Stimulated activated CD4-positive, alpha-beta T cell treated with anti-CD3 and anti-CD28 coated beads, Interleukin-1b, Interleukin-23, amount 100 ng/mL, for 24 hours (primary cell): ENCODE measurements at places on chromosomes 13 and 19.

DNA sequence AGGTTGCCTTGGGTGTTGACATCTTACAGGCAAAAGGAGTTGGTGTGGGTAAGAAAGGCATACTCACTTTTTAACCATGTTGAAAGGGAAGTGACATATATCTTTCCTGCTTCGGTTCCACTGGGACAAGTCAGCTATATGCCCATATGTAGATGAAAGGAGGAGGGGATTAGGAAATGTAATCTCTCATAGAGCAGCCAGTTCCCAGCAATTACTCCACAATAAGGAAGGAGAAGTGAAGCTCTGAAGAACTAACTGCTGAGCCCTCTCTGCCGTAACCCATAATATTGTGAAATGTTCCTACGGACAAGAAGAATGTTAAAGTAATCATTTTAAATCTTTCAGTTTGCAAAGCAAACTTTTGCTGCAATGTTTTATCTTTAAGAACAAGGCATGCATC is 82.2 kb downstream of the EDNRB start:
- DNase-seq, result no peak

DNA sequence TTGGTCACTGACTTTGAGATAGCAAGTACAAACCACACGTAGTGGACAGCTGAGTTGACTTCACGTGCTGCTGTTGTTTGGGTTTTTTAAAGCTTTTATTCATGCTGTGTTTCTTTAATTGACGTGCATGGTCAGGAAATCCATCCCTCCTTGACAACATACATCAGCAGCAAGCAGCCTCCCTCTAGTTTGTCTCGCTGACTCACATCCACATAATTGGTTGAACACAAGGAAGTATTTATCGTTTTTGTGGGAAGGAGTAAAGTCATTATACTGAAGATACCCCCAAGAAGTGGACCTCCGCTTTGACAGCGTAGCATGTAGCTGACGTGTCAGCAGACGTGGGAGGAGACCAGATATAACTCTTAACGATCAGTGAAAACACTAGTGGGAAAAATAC is 355.8 kb downstream of the MYO16 start:
- DNase-seq, result no peak

DNA sequence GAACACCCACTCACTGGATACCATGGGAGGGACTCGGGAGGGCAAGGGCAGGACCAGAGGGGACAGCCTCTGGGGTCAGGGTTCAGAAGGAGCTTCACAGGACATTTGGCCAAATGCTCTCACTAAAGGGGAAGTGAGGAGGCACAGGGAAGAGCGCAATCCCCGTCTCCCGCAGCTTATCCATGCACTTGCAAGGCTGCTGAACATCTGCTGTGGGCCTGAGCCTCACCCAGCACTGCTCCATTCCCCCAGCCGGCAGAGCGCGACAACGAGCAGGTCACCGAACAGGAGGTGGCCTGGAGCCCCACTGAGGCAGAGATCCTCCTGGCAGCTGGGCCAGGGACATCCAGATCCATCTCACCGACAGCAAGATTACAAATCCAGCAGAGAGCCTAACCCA is 23.3 kb downstream of the ELAVL1 start:
- no peak for DNase-seq

DNA sequence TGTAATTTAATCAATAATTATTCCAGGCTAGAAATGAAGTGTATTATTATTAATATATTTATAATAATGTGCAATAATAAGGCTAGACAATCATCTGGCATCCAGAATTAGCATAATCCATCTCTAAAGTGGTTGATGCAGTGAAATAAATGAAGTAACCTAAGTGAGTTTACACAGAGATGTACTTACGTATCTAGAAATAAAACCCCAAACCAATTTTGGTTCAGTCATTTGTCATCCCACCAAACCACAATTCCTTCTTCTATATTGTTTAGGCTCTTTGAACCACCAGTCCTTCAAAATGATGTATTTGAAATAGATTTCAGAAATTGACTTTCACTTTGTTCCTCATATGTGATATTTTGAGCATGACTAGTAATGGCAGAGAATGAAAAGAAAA is 247.6 kb upstream of the MIR17HG start:
- no peak for DNase-seq

- no peak for DNase-seq
These were observed 65.5 kb downstream of the RASL11A start for GRCh38 chr13:27336014-27336673.

GRCh38 chr13:60571571-60571970 is 174.6 kb downstream of the TDRD3 start:
- no peak for DNase-seq

DNA sequence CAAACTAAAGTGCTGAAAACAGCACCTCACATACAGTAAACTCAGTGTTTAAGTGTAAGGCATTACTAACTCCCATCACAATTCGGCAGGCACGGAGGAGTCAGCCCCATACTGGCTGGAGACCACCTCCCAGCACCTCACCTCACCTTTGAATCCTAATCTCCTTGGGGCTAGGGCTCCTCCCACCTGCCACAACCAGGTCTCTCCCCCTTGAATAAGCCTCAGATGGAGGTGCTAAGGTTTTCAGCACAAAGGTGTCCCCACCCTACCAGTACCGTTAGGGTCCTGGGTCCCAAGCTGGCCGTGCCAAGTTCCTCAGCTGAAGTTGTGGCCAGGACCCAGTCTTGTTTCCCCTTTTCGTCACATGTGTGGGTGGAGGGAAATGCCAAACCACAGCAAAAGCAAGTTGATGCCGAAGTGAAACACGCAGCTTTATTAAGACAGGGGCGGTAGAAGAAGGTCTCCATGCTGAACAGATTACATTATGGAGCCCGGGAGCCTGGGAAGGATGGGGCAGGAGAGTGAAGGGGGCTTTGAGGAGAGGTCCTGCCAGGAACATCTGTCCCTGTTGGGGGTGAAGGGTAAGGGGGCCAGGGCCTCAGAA is at the start of gene IGFLR1:
TSS of gene IGFLR1 (minus strand) at position 332 of the 604 bp plus-strand sequence. CDS start 1,272 bp downstream, outside the sequence.
- DNase-seq, result no peak
